GM06990 (cell line): ENCODE measurements at places on chromosomes 1 and 21.
A peak's percentile ranks its signal among the peaks of the same experiment; 100 is the strongest.

DNA sequence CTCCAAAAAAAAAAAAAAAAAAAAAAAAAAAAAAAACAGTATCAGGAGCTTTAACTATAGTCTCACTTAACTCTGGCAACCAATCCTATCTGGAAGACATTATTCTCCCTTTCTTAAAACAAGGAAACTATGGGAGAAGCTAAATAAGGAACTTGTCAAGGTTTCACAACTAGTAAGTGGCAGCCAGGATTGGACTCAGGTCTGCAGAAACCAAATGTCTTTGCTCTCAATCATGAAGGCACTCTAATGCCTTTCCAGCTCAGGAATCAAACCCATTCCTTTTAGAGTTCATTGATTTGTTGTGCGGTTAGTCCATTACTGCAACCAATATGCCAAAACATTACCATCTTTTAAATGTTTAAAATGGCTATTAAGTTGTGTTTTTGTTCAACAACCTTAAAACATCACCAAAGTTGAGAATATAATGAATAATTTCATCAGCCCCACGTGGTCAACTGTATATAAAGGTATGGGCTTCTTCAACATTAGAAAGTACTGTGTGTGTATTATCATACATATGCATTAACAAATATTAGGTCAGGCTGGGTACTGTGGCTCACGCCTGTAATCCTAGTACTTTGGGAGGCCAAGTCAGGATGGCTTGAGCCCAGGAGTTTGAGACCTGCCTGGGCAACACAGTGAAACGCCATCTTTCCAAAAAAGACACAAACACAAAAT, 1.5 kb downstream of the EPRS1 start:
- DNase-seq, result peak; percentile 7

DNA sequence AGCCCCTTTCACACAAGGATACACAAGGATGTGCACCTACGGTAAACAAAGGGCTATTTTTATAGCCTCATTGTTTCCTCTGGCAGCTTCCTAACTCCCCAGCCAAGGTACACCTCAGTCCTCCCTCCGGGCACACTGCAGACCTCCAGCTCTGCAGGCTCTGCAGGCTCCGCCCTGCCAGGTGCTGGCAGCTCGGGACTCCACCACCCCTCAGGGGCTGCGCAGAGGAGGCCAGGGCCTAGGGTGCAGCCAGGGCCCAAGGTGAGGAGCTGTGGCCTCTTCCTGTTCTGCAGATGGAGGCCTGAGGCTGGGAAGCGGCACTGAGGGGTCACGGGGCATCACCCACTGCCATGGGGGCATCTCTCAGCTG, 19.8 kb upstream of the CLSTN1 start:
- no peak for DNase-seq

DNA sequence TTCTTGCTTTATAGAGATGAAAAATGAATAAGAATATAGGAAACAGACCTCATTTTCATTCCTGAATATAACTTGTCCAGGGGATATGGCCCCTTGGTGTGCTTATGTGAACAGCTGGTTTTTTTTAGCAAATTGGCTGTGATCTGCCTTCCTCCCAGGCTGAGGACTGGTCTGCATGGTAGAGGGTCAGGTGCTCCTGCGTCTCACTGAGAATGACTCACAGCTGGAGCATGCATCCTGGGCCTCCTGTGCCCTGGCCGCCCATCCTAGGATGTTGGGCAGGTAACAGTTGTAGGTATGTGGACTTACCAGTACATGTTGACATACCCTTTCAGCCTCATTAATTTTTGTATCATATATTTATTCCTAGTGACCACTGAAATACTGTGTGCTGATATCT, 29.8 kb downstream of the AGT start:
- DNase-seq, result no peak

- no peak for DNase-seq
Observed at GRCh38 chr1:52479076-52479475, 73.8 kb downstream of the TUT4 start.

GRCh38 chr1:175131095-175131494, 61.5 kb downstream of the KIAA0040 start:
- no peak for DNase-seq
